HS-5 (cell line): ENCODE measurements at places on chromosomes 3 and 15.

- DNase-seq, result no peak
Measured at GRCh38 chr15:62456011-62456920, 291.2 kb upstream of the C2CD4B start.

GRCh38 chr15:91514147-91514546 lies 339.4 kb upstream of the SLCO3A1 start:
- no peak for DNase-seq

DNA sequence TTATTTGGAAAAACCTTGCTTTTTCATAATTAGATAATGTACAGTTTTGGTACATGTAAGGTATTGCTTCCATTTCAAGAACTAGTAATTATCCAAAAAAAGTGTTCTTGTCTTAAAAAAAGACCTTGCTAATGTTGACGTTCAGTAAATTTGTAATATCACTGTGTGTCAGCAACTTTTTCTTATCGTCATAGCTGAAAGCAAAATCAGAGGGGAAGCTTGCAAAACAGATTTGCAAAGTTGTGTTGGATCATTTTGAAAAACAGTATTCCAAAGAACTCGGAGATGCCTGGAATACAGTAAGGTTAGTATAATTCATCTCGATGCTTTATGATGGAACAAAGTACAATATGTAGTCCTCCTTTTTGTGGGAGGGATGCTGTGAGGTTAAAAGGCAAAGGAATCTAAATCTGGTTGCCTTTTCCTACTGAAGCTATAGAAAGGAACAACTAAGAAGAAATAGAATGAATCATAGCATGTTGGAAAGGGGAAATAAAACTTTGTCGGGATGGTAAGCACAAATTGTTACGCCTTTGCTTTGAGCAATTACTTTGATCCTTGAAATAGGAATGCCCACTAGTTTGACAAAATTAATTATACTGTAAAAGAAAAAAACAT lies 1.5 kb downstream of the NSUN3 start:
- DNase-seq, result no peak

GRCh38 chr3:55630280-55630920 lies 143.3 kb upstream of the WNT5A start:
- no peak for DNase-seq

DNA sequence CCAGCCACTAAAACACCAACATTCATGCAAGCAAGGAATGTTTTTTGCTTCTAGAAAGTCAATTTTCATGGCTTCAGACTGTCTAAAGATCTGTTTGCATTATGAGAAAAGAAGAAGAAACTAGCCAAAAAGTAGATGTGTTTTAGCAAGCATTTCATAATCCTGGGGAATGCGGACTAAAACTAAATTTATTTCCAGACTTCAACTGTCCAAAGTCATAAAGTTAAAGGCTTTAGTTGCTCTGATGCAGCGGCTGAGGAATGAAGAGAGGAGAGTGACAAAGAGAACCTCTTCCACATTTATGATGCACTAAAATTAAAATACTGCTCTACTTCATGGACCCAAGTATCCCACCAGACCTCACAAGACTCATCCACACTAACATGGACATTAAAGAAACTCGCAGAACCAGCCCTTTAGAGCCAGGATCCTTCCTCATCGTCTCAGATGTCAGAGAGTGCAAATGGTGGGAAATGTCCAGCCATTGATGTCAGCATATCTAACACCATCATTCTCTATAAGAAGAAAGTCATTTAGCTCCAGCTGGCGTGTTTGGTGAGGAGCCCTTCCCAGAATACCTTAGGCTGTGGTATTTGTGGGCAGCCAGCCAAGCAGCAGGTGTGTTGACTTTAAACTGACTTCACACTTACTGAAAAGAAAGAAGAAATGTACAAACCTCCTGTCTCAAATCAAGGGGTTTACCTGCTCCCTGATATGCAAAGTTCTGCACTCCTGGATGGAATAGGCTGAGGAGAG lies 17.4 kb downstream of the FYCO1 start:
- no peak for DNase-seq
